T follicular helper cell (primary cell): ENCODE measurements at places on chromosomes 13 and 19.

DNA sequence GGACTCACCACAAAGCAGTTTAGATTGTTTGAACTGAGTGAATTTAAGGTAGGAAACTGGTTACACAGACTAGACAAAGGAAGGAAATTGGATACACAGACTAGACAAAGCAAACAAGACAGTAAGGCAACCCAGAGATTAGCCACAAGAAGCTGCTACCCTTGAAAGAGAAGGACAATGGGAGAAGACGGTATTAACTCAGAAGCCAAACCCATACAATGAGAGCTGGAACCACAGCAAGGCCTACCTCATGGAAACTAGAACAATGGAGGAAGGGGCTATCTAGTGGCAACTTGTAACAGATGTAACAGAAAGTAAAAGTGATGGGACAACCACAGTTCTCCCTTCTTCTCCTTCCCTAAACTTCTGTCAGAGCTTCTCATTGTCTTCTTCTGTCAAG, 410.9 kb upstream of the SPRY2 start:
- DNase-seq: no peak

GRCh38 chr19:39946532-39946931, 12.1 kb upstream of the FCGBP start:
- no peak for DNase-seq

DNA sequence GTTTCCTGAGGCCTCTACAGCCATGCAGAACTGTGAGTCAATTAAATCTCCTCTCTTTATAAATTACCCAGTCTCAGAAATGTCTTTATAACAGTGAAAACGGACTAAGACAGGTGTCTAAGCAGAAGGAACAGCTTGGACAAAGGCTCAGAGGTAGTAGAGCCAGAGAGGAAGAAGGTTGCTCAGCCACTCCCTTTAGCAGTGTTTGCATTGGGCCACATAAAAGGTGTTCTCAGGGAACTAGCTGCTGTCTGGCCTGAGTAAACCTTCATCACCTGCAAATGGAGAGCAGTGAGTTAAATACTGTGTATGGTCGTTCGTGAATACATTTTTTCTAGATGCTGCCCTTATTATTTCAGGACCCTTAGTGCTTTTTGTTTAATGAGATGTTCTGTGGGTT, 383.4 kb downstream of the EFNB2 start:
- DNase-seq: no peak

DNA sequence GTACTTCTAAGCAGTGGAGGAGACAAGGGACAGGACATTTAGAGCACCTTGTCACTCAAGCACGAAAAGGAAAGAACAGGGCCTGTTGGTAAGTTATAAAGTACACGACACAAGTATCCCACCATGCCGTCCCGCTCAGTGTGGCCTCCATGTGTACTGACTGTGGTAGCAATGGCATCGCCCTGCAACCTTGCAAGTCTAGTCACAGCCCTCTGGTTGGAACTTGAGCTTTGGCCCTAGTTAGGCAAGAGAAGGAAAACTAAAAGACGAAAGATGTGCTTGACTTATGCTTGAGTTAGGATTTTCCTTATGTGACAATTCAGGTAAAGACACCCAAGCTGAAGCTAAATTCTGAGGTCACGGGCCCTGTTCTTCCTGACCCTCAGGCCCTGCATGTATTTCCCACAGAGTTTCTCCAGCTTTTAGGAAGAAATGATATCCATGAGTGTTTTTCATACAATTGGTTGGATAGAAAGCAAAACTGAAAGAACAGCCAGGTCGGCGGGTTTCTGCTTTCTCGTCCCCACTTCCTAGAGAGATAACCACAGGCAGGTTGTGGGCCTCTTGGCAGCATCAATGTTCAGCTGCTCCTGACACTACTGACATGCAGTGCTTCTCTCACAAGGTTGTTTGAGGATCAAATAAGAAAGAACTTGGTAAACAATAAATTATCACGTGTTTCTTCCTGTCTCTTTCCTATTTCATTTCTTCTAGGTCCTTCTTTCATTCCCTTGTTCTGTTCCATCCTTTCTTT, 216.2 kb downstream of the IRS2 start:
- DNase-seq: peak; percentile 1

DNA sequence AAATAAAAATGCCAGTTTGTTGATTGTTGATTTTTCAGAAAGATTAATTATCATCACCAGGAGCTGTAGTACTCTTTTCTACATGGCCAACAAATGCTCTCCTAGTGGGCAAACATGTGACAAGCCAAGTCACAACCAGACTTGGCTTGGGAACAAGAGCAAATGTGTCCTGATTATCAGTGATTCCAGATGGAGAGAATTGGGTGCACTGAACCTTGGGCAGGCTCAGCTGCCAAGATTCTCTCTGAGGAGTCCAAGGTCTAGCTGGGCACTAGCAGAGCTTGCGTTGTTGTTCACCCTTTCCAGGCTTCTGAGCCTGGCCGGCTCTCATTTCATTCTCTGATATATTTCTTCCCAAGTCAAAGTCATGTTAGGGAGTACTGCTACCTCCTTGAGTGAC, 27.3 kb upstream of the GPI start:
- no peak for DNase-seq

GRCh38 chr19:54376610-54377285, 12.0 kb upstream of the LAIR1 start:
- DNase-seq: no peak
